T-cell (primary cell): ENCODE measurements at places on chromosomes 16 and 17. TPM values are rescaled to one million over a fixed set of nuclear protein-coding genes. Genes with fewer than 3 reads are reported as not detected.

The ZG16B gene
- total RNA-seq, result not detected

The SLC47A1 gene
- 0.35 TPM for total RNA-seq

The TEKT5 gene
- total RNA-seq, result not detected

The CTU2 gene
- 39.5 TPM for total RNA-seq

The AOC3 gene
- total RNA-seq, result 1.2 TPM

The NOTUM gene
- not detected for total RNA-seq

The TMEM238L gene
- not detected for total RNA-seq

The MILR1 gene
- total RNA-seq, result 0.22 TPM

The TSNAXIP1 gene
- 0.41 TPM for total RNA-seq
